ENCODE measurements at places on chromosomes 4 and X. TPM values are rescaled to one million over a fixed set of nuclear protein-coding genes. Genes with fewer than 3 reads are reported as not detected.

DNA sequence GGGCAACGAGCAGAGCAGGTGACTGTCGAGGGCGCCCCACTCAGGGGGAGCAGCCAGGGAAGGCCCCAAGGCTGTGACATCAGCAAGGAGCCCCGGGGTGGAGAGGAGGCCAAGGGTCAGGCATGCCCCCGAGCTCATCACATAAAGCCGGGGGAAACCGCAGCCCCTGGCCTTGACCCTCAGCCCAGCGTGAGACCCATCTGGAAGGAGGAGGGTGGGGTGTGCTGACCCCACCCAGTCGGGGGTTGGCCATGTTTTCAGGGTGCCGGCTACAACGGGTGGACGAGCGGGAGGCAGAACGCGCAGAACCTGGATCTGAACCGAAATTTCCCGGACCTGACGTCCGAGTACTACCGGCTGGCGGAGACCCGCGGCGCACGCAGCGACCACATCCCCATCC, 13.9 kb downstream of the CPZ start:
- H3K27me3 ChIP-seq: peaks cover 17% of the 10 kb centered on the region
- H3K36me3 ChIP-seq: no peaks in the 10 kb centered on the region
- H3K27ac ChIP-seq: no peak overlapping the region
- H3K4me3 ChIP-seq: no peak overlapping the region
- DNase-seq: no peak
- H3K4me1 ChIP-seq: no peaks in the 10 kb centered on the region

The OTUD6A gene
- not detected for total RNA-seq

The SLITRK2 gene
- not detected for total RNA-seq

The UGT2B17 gene
- total RNA-seq: not detected

The UGT2B15 gene
- not detected for total RNA-seq

DNA sequence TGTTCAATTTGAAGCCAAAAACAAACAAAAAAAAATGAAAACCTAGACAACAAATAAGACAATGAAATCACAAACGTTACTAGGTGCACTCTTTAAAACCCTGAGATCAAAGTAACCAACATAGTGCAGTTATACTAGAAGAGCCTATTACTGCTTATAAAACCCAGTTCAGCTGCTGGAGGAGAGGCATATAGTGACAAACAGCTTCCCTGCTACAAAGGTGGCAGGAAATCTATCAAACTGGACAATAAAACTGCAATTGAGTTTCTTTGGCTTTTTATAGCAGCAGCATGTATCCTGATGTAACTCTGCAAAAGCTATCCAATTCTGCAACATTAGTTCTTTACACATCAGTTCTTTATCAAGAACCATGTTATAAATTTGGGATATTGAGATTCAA, 155.6 kb downstream of the LRBA start:
- no peaks in the 10 kb centered on the region for H3K4me1 ChIP-seq
- no peak overlapping the region for H3K27ac ChIP-seq
- no peaks in the 10 kb centered on the region for H3K27me3 ChIP-seq
- no peaks in the 10 kb centered on the region for H3K36me3 ChIP-seq

DNA sequence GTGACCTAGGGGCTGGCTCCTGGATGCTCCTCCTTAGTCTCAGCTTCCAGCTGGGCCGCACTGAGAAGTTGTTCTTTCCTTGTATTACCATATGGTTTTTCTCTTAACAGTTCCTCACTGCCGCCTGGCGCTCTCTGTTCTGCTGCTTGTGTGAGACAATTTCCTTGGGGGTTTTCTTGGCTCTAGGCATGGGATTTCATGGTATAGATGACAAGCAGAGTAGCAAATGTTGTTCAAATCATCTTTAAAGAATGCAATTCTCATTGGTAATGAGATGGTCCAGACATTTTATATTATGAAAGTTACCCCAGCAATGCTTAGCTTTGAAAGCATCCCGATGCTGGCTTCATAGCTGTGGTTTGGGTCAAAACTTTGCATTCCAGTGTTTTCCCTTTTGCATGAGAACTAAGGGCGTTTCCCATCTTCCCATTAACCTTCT, 37.6 kb downstream of the SEPTIN11 start:
- DNase-seq: peak; percentile 95
- H3K27me3 ChIP-seq: peaks cover 34% of the 10 kb centered on the region
- peak overlapping the region; percentile 90 for H3K27ac ChIP-seq
- peak overlapping the region; percentile 84 for H3K4me3 ChIP-seq

- H3K36me3 ChIP-seq: no peaks in the 10 kb centered on the region
- no peak for DNase-seq
- H3K27ac ChIP-seq: no peak overlapping the region
- no peak overlapping the region for H3K4me3 ChIP-seq
- H3K27me3 ChIP-seq: no peaks in the 10 kb centered on the region
- H3K4me1 ChIP-seq: no peaks in the 10 kb centered on the region
These were observed 235.9 kb upstream of the DMD start for GRCh38 chrX:33447285-33447684.

The STARD8 gene
- total RNA-seq: 3.0 TPM

- no peak overlapping the region for H3K4me3 ChIP-seq
- no peak for DNase-seq
- no peaks in the 10 kb centered on the region for H3K4me1 ChIP-seq
- no peaks in the 10 kb centered on the region for H3K36me3 ChIP-seq
- no peaks in the 10 kb centered on the region for H3K27me3 ChIP-seq
- no peak overlapping the region for H3K27ac ChIP-seq
These were observed 567.7 kb downstream of the MAGEB5 start for GRCh38 chrX:26783512-26784225.

The STK26 gene
- 15.1 TPM for total RNA-seq

The SYN1 gene
- 0.05 TPM for total RNA-seq

The CXCL6 gene
- total RNA-seq: not detected

DNA sequence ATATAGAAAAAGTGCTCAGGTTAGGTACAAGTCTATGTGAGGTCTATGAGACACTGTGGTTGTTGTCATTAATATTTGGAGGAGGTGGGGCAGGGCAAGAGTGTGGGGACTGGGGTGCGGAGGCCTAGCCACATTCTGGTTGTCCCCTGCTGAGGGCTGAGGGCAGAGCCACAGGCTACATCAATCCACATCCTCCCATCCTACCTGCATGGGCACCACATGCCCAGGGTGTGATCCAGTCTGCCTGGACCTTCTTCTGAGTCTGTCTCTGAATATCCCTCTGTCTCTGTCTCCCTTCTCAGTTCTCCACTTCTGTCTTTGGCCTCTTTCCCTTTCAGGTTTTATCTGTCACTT, 1.2 kb upstream of the GATA1 start:
- no peak for DNase-seq
- no peaks in the 10 kb centered on the region for H3K36me3 ChIP-seq
- no peak overlapping the region for H3K4me3 ChIP-seq
- H3K4me1 ChIP-seq: no peaks in the 10 kb centered on the region
- no peak overlapping the region for H3K27ac ChIP-seq
- peaks cover 19% of the 10 kb centered on the region for H3K27me3 ChIP-seq

GRCh38 chr4:3036131-3036952, 38.0 kb downstream of the HTT-AS start:
- no peak for DNase-seq
- no peak overlapping the region for H3K4me3 ChIP-seq
- H3K27ac ChIP-seq: no peak overlapping the region
- peaks cover 18% of the 10 kb centered on the region for H3K4me1 ChIP-seq
- H3K36me3 ChIP-seq: no peaks in the 10 kb centered on the region

DNA sequence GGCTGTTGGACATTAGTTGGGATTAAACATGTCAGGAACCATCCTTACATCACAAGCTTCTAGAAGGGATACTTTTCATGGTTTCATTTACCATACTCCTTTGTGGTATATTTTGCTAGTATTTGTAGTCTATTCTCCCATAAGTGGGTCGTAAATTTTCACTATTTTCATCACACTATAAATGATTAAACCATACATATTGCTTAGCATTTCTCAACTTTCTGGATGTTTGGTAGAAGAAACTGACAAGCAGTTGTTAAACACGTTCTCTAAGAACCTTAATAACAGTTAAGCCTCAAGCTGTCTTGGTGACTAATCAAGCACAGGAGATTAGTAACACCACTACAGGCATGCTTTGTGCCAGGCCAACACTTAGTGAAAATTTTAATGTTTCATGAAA, 375.5 kb downstream of the NAF1 start:
- no peak for DNase-seq
- H3K4me3 ChIP-seq: no peak overlapping the region
- H3K4me1 ChIP-seq: no peaks in the 10 kb centered on the region

The MAP7D2 gene
- 0.32 TPM for total RNA-seq

The ATP1B4 gene
- not detected for total RNA-seq

DNA sequence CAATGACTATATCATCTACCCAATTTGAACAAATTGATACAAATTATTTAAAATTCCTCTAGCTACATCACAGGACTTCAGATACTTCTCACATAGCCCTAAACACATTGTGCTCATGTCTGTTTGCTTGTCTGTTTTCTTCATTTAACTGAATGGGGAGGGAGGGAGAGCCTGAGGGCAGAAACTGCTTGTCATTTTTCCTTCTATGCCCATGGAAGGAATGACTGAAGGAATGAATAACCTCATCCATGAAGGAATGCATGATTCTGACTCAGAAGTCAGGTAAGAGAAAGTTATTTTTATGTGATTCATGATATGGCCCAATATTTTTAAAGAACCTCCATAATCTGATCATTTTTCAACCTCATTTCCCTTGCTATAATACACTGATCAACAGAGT, 418.0 kb upstream of the PITX2 start:
- no peak for DNase-seq
- no peaks in the 10 kb centered on the region for H3K27me3 ChIP-seq
- H3K4me3 ChIP-seq: no peak overlapping the region
- no peak overlapping the region for H3K27ac ChIP-seq
- H3K36me3 ChIP-seq: peaks cover 7% of the 10 kb centered on the region

DNA sequence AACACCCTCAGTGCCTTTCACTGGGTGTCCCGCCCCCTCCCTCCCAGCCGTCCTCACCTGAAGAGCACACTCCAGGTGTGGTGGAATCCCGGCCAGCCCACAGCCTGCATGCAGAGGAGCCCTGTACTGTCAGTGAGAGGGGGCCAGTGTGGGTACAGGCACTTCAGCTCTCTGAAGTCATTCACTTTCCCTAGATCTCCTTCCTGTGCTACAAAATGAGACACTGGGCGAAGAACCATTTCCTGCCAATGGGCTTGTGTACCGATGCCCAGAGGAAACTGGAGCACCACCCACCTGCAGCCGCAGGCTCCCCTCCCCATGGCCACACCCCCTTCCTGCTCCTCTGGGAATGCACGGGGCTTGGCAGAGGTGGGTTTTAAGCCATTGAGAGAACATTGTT, 73.9 kb upstream of the C4orf50 start:
- no peaks in the 10 kb centered on the region for H3K36me3 ChIP-seq
- H3K4me1 ChIP-seq: no peaks in the 10 kb centered on the region
- no peaks in the 10 kb centered on the region for H3K27me3 ChIP-seq
- no peak overlapping the region for H3K4me3 ChIP-seq
- no peak overlapping the region for H3K27ac ChIP-seq

The MAGEC2 gene
- not detected for total RNA-seq

GRCh38 chr4:17898553-17899055, 87.8 kb downstream of the NCAPG start:
- no peak for DNase-seq
- H3K4me3 ChIP-seq: no peak overlapping the region
- H3K27ac ChIP-seq: no peak overlapping the region
- H3K36me3 ChIP-seq: peaks cover 5% of the 10 kb centered on the region

DNA sequence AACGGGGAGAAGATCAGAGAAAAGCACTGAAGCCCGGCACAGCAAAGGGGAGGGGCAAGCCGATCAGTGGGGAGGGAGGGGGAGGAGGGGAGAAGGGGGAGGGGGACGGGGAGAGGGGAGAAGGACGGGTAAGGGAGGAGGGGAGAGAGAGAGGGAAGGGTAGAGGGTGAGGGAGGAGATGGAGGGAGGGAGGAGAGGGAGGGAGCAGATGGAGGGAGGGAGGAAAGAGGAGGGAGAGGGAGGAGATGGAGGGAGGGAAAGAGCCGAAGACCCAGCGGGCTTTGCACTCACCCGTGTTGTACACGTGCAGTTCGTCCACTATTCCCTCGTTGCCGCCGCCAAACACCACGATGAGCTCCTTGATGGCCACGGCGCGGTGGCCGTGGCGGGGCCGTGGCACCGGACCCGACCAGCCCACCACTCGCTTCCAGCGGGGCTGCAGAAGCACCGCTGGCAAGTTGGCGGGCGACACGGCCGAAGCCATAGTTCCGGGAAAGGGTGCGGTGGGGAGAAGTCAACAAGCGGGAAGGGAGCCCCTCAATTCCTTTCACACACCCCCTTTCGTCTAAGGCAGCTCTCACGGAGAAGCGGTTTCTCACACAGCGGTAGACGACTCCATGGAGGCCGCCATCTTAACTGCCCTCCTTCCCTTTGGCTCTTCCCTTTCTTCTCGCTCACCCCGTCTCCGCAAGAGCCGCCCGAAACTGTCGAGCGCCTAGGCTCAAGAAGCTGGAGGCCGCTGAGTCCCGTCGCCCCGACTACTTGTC, 1.1 kb downstream of the HCFC1 start:
- H3K27ac ChIP-seq: peak overlapping the region; percentile 100
- H3K4me1 ChIP-seq: peaks cover 39% of the 10 kb centered on the region
- DNase-seq: peak; percentile 39
- H3K27me3 ChIP-seq: peaks cover 2% of the 10 kb centered on the region

The MAGEA2 gene
- total RNA-seq: not detected

DNA sequence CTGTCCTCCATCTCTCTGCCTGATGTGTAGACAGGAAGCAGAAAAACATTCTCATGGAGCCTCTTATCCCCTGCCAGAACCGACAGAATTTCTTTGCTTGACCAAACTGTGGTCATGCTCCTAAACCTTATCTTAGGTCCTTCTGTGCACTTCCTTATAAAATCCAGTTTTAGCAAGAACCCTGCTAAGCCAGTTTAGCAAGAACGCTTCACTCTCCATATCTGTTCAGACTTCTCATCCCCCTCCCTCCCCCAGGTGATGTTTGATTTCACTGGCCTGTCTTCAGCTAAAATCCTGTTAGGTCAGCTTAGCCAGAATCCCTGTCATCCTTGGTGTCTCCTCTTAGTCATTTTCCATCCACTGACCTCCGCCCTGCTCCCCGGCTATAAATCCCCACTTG, 1130.9 kb upstream of the PRKX start:
- no peaks in the 10 kb centered on the region for H3K27me3 ChIP-seq
- no peak overlapping the region for H3K27ac ChIP-seq
- H3K36me3 ChIP-seq: no peaks in the 10 kb centered on the region
- no peaks in the 10 kb centered on the region for H3K4me1 ChIP-seq
- H3K4me3 ChIP-seq: no peak overlapping the region
- no peak for DNase-seq

The TLR1 gene
- not detected for total RNA-seq

The WWC2 gene
- 109 TPM for total RNA-seq

DNA sequence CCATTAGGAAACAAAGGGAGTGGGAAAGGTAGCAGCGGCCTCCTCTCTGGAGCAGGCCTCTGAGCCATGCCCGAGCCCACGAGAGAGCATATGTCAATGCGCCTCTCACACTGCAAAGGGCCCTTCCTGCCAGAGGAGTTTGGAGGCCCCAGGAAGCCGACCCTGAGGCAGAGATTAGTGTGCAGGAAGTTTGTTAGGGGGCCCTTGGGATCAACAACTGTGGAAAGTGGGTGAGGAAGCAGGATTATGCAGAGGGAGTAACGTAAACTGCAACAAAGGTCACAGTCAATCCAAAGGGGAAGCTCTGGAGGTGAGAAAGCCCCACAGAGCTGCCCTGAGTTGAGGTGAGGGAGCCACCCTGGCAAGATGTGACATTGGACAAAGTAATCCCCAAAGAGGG, 17.4 kb downstream of the RTL5 start:
- peaks cover 16% of the 10 kb centered on the region for H3K27me3 ChIP-seq
- H3K36me3 ChIP-seq: no peaks in the 10 kb centered on the region
- H3K27ac ChIP-seq: no peak overlapping the region
- H3K4me3 ChIP-seq: no peak overlapping the region
- DNase-seq: no peak

Data from HFFc6 (cell line).